ENCODE measurements at places on chromosomes 12 and 14.

- DNase-seq = no peak
Measured at GRCh38 chr14:72594099-72594901, 299.6 kb downstream of the DPF3 start.

- DNase-seq = peak; percentile 29
Measured at GRCh38 chr12:72081777-72082176, 143.1 kb downstream of the TPH2 start.

DNA sequence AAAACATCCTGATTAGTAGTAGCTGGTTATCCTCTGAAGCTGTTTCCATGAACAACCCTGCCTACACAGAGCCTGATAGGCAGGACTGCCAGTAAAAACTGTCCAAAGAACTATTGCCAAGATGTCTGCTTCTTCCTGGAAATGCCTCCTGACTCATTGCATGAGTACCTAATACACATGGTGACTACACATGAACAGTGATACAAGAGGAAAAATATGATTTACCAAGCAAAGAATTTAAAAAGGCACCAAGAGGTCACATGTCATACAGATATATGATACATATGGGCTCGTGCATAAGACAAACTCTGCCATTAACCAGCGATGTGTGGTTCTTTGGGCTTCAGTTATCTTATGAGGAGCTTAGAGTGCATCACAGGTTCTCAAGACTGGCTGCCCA, 552.3 kb downstream of the SLC16A7 start:
- DNase-seq = no peak

DNA sequence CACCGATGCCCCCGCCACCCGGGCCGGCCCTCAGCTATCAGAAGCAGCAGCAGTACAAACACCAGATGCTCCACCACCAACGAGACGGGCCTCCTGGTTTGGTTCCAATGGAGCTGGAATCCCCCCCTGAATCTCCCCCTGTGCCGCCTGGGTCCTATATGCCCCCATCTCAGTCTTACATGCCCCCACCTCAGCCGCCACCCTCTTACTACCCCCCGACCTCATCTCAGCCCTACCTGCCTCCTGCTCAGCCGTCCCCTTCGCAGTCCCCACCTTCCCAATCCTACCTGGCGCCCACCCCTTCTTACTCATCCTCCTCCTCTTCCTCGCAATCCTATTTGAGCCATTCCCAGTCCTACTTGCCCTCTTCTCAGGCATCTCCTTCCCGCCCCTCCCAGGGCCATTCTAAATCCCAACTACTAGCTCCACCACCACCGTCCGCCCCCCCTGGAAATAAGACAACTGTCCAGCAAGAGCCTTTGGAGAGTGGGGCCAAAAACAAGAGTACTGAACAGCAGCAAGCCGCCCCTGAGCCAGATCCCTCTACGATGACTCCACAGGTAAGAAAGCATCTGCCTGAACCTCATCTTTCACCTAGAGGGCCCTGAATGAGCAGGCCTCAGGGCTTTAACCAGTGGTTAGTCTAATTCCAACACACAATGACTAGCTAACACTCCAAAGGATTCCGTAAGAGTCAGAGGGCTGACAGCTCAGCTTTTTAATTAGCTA, 851 bp downstream of the YLPM1 start:
- peak; percentile 21 for DNase-seq

DNA sequence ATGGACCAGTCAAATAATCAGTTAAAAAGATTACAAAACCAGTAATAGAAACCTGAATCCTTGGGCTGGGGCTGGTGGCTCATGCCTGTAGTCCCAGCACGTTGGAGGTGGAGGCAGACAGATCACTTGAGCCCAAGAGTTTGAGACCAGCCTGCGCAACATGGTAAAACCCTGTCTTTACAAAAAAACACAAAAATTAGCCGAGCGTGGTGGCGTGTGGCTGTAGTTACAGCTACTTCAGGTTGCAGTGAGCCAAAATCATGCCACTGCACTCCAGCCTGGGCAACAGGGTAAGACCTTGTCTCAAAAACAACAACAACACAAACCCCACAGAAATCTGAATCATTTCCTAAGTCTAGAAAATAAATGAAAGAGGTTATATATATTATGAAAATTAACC, 100.6 kb downstream of the HEATR5A start:
- DNase-seq = no peak

DNA sequence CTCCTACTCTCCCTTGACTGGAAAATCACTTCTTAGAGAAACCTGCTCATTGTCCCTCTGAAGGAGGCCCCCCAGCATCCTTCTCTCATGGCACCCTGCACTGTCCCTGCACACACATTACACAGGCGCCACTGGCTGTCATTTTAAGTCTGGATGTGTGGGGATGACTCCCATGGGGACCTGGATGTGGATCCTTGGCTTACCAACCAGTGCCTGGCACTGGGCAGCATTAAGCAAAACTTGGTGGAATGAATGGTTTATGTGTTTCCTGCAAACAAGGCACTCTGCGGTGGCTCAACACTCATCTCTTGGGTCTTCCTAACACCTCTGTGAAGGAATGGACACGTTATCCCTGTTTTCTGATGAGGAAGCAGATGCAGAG, 162.4 kb downstream of the RBM19 start:
- DNase-seq = no peak

GRCh38 chr12:114821570-114821969, 137.6 kb upstream of the TBX3 start:
- no peak for DNase-seq

GRCh38 chr12:109458086-109458485, 19.0 kb downstream of the KCTD10 start:
- DNase-seq = no peak

DNA sequence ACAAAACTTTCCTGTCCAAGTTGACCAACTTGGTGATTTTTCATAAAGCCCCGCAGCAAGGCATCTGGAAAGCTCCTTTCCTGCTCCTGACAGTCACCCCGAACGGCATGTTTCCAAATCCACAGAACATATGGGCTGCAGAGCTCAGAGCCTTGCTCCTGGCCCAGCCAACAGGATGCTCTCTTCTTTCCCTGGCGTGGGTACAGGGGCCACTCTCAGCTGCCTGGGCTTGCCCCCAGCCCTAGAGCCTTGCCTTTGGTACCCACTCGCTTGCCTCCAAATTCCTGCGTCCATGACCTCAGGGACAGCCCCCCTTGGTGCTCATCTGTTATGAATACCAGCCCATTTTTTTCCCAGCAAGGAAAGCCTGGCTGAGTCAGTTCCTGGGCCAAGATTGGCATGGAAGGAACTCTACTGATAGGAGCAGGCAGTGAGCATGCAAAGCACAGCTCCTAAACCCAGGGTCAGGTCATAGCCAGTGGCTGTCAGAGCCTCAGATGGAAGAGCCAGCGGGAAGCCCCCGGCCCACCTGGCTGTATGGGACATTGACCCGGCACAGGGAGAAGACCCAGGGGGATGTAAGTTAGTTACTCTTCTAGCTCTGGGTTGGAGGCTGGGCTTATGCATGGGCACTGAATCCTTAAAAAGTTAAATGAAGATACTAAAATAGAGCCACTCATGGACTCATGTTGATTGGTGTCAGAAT, 105.3 kb upstream of the RTL1 start:
- no peak for DNase-seq

DNA sequence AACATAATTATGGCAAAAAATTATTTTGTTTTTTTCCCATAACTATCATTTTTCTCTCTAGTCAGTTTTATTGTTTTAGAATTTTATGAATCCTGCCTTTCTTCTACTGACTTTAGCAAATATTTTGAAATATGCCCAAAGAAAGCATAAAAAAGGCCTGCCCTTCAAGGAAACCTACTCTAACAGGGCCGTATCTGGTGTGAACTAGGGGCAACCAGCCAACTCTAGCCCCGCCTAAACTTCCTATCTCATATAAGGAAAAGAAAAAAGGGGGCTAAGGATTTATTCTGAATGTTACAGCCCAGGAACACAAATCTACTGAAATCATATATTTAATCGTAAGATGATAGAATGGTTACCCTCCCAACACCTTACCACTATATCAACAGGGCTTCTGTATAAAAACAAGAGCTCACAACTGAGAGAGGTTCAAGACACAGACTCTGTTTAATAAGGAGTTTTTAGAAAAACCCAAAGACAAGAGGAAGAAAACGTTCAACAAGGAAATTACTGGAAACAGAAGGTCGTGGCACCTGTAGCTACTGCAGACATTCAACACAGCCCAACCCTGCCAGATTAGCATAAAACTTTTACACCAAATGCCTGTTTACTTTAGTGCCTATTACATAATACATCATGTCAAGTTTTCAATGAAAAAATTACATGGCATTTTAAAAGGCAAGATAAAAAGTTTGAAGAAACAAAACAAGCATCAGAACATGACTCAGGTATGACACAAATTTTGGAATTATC, 12.9 kb upstream of the EPYC start:
- DNase-seq = no peak

GRCh38 chr12:109029411-109029810, 8.5 kb upstream of the SVOP start:
- DNase-seq = no peak

- DNase-seq = no peak
Measured at GRCh38 chr12:132449565-132450417, 40.2 kb upstream of the FBRSL1 start.

GRCh38 chr14:72318648-72319047, 386.4 kb downstream of the RGS6 start:
- no peak for DNase-seq

Measured in right hindlimb (tissue), 1 donor.